ENCODE measurements at places on chromosomes 4 and X.

DNA sequence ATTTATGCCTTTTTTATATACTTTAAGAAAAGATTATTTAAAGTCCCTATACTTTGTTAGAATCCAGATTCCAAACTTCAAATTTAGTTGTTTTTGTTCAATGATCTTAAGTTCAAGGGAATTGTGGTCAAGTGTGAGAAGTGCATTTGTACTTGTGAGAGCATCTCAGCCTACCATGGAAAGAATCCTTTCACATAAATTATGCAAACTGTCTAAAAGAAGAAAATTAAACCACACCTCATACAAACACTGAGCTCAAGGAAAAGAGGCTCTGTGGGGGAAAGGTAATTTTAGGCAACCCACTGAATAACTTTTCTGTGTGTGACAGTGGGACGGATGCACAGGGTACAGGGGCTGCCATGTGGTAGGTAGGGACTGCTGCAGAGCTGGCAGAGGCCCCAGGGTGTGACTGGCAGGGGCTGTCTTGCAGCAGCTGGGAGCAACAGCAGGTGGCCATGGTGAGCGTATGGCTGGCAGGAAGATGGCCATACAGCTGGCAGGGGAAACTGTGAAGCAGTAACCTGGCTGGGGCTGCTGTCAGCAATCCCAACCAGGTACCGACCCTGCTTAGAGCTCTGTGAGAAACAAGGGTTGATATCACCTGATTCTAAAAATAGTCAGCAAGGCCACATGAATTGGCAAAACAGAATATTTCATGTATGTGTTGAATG, 130.6 kb downstream of the UGT8 start:
- DNase-seq: no peak

GRCh38 chrX:132676561-132677186, 187.8 kb upstream of the MBNL3 start:
- DNase-seq: no peak

- no peak for DNase-seq
These were observed 1416.1 kb downstream of the PCDH7 start for GRCh38 chr4:32136081-32136787.

DNA sequence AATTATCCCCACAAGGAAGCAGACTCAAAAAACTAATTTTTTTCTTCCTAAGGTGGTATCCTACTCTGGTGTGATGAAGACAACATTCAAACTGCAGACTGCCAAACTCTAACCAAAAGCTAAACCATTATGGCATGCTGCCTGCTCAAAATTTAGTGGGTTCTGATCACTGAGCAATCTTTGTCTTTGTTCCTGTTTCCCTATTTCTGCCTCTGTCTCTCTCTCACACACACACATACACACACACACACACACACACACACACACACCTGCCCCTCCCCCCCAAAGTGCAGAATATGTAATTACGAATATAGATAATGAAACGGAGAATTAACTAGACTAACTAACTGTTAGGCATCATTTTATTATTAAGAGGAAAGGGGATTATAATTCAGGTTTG, 1278.6 kb downstream of the PCDH7 start:
- no peak for DNase-seq

- no peak for DNase-seq
These were observed 133.0 kb downstream of the ZC4H2 start for GRCh38 chrX:64843224-64843623.

GRCh38 chrX:70592091-70592490, 147.5 kb downstream of the DLG3 start:
- DNase-seq: peak; percentile 16

- no peak for DNase-seq
These were observed 1.1 kb upstream of the USP38 start for GRCh38 chr4:143183513-143184216.

DNA sequence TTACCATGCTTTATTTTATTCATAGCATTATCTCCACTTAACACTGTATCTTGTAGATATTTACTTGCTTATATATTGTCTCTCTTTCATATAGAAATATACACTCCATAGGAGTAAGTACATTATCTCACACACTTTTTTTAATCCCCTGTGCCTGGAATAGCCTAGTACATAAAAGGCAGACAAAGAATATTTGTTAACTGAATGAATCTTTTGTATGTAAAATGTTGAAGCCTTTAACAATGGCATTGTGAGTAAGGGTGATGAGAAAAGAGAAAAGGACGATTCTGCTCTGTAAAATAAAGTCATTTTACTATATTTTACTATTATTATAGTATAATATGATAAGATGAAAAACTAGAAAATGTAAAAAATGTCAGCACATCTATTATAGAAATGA, 97.7 kb upstream of the PDHA2 start:
- no peak for DNase-seq

DNA sequence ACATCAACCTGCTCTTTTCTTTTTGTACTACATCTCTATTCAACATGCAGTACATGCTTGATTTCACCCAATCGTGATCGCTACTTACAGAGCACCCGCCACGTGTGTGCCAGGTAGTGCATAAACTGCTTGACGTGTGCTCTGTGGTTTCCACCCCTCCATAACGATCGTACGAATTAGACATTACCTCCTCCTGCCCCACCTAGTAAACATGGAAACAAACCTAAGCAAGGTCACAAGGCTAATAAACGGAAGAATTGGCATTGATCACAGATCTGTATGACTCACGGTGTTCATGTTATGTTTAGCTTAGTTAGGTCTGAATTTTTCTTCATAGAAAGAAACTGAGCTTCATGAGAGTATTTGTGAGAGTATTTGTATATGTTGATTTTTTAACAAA, 64.1 kb downstream of the STX18 start:
- DNase-seq: no peak

- DNase-seq: no peak
These were observed 474.3 kb downstream of the FAT4 start for GRCh38 chr4:125789023-125789422.

DNA sequence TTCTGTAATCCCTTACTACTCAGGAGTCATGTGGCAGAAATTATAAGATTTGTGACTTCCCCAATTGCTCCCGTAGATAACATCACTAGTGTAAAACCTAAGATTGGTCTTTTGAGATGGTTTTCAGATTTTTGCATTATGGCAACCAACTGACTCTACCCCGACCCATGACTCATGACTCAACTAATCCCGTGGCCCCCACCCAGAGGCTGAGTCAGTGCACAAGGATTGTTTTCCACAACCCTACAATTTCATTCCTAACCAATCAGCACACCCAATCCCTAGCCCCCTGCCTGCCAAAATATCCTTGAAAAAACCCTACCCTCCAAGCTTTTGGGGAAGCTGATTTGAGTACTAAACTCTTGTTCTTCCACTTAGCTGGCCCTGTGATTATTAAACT, 109.4 kb upstream of the FAM9C start:
- DNase-seq: no peak

DNA sequence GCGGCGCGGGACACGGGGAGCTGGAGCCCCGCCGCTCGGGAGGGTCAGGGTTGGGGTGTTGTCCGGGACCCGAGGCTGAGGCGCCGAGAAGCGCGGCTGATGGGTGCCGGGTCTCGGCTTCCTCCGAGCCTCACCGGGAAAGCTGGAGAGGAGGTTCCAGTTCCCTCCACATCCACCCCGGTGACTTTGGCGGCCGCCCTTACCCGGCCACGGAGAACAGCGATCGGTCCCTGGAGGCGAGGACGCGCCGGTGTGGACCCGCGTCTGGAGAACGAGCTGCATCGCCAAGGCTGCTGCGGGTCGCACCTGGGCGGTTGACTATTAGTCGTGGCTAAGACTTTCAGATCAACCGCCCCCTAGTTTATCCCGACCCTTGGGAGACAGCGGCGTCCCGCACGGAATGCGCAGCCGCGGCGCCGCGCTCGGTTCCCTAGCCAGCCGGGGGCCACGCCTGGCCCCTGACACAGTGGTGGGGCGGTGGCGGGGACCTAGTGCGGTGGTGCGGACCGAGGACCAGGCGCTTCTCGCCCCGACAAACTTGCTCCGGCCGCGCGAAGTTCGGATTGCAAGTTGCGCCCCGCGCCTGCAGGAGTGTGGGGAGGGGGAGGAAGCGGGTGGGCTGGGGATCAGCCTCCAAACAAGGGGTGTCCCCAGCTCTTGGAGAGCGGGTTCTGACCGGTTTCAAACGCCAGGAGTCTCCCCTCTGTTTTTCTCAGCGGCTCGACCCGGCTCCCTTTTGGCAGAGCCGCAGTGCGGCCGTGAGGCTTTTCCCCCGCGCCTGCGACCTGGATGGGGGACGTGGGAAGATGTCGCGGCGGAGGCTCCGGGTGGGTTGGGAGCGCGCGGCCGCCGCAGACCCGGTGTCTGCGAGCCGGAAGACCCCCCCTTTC, 568 bp downstream of the FHDC1 start:
- no peak for DNase-seq

GRCh38 chrX:129577473-129577872, 37.4 kb downstream of the OCRL start:
- DNase-seq: no peak

GRCh38 chr4:78926826-78927225, 12.4 kb downstream of the PAQR3 start:
- DNase-seq: no peak

GRCh38 chr4:136909626-136910025, 622.7 kb downstream of the PCDH18 start:
- no peak for DNase-seq

DNA sequence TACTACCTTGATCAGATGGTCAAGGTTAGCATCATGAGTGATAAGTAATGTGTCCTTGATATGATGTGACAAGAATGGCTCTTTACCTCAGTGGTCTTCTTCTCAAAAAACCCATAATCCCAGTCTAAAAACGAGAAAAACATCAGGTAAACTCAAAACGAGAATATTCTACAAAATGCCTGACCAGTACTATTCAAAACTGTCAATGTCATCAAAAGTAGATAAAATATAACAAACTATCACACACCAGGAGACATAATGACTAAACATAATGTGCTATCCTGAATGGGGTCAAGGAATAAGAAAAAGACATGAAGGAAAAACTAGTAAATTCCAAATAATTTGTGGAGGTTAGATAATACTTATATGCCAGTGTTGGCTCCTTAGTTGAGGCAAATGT, 85.2 kb upstream of the PDHA2 start:
- no peak for DNase-seq

- DNase-seq: no peak
These were observed 99.9 kb upstream of the TENM3 start for GRCh38 chr4:182143086-182143821.

GRCh38 chrX:136146614-136147314, 569 bp upstream of the FHL1 start:
- DNase-seq: peak; percentile 9
